ENCODE measurements at places on chromosomes 4 and X. TPM values are rescaled to one million over a fixed set of nuclear protein-coding genes. Genes with fewer than 3 reads are reported as not detected.

The AFF2 gene
- total RNA-seq, result 0.09 TPM

The YIPF7 gene
- total RNA-seq, result not detected

The CACNA1F gene
- total RNA-seq, result not detected

The MTMR8 gene
- total RNA-seq, result not detected

Data from endothelial cell of coronary artery (primary cell).